ENCODE measurements at places on chromosomes 5 and 9.

- no peak for DNase-seq
Observed at GRCh38 chr9:5698004-5698403, 69.1 kb downstream of the RIC1 start.

- DNase-seq = no peak
Observed at GRCh38 chr5:109550077-109550476, 139.7 kb upstream of the MAN2A1 start.

- no peak for DNase-seq
Observed at GRCh38 chr5:33010846-33011245, 299.7 kb downstream of the NPR3 start.

DNA sequence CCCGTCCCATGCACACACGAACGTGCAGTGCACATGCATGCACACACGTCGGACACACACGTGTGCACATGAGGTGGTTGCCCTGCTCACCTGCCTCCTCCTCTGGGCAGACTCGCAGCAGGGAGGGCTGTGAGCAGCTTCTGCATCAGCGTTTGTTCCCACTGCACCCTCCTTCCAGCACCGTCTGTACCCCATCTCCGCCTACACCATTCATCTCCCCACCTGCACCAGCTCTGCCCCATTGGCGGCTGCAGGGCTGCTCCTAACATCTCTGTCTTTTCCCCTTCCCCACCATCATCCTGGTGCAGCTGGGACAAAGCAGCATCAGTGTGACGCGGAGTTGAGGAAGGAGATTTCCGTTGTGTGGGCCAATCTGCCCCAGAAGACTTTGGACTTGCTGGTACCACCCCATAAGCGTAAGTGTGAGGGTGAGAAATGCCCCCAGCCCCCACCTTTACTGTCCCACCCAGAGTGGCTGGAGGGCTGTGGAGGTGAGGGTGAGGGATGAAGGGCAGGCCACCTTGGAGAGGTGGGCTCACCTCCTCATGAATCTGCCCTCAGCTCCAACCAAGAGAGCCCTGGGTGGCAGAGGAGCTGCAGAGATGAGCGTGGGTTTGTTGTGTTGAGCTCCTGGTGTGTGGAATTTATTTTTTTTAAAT, 234.6 kb downstream of the CACNA1B start:
- DNase-seq = no peak

DNA sequence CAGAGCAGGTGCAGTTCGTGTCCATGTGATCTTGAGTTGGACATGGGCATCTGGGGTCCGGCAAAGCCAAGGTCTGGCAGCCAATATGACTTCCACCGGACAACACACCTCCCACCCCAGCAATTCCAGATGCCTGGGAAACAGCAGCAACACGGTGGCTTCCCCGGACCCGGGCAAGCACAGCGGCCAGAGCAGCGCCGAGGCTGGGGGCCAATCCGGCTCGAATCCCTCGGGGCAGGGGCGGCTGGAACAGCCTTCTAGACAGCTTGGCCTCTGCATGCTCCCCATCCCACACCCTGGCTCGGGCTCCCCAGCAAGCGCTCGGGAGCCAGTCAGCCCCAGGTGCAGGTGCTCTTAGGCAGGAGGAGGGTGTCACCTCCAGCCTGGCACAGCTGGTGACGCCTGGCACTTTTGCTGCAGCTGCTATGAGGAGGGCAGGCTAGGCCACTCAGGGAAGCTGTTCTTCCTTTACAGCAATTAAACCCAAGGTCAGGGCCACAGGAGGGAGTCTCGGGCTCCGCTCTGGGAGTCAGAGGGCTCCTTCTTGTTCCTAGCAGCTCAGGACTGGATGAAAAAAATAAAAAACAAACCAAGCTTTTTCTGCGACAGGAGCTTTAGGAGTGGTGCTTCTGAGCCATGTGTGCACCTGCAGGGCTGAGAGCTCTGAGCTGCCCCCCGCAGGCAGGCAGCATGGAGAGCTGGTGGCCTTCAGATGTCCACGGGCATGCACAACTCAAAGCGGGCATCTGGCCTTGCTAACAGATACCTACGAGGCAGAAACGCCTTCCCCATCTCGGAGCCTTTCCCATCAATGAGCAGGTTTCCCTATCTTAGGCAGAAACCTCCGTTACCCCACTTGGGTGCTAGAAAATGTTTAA, 28.2 kb downstream of the DBH start:
- DNase-seq = no peak

DNA sequence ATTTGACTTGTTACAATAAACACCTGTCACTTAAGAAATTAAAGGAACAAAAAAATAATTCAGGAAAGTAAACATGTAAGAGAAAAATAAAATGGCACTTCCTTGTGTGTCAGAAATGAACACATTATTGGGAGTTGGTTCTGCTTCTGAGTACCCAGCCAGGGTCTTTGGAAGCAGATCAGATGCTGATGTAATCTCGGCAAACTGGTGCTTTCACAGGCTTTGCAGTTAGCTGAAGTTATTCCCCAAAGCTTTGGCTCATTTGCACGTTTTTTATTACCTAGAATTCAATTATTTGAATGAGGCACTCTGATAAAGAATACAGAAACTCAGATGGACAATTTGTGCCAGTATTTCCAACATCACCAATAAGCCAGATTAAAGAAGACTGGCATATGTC, 10.9 kb downstream of the CDH18 start:
- no peak for DNase-seq

- DNase-seq = no peak
Observed at GRCh38 chr9:104941597-104941996, 13.6 kb upstream of the ABCA1 start.
